Peyer's patch (tissue), 4 donors: ENCODE measurements at places on chromosomes 12 and 14. TPM values are rescaled to one million over a fixed set of nuclear protein-coding genes. Genes with fewer than 3 reads are reported as not detected.

- H3K4me1 ChIP-seq = no peaks in the 10 kb centered on the region
- no peak for DNase-seq
- H3K27me3 ChIP-seq = no peaks in the 10 kb centered on the region
- no peaks in the 10 kb centered on the region for H3K36me3 ChIP-seq
- H3K4me3 ChIP-seq = no peak overlapping the region
Measured at GRCh38 chr12:119325813-119326212, 8.7 kb upstream of the CCDC60 start.

DNA sequence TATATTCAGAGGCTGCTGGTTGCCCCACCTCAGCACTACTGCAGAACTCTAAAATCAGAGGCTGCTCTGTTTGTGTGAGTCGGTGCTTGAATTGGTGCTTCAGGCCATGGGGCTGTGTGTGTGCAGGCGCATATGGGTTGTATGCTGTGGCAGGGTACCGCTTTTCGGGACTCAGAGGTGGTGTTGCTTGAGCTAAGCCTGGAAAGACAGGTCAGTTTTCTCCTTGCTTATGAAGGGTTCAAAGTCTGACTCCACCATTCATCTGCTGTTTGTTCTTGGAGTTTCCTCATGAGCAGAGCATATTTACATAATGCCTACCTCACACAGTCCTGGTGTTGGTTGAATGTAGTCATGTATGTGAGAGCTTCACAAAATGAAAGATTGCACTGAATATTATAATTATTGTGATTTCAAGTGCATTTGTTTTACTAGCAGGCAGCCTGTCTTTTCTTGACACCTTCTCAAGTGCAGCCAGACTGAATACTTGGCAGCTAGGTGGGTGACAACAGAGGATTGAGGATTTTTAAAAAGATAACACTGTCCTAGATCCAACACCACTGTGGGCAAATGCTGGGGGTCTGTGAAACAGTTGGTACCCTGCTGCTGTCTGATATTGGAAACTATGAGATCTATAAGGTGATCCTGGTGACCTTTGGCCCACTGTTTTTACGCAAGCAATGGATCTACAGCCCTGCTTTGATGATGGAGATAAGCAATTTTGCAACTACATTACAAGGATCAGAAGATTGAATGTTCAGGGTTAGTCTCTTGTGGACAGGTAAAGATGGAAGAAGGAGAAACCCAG lies 1.0 kb upstream of the ANG start:
- H3K4me1 ChIP-seq = no peaks in the 10 kb centered on the region
- no peaks in the 10 kb centered on the region for H3K27me3 ChIP-seq
- DNase-seq = no peak
- H3K4me3 ChIP-seq = peak overlapping the region; percentile 29

Gene HOXC9
- total RNA-seq = 1.9 TPM

- no peak overlapping the region for H3K27ac ChIP-seq
- DNase-seq = no peak
- no peak overlapping the region for H3K4me3 ChIP-seq
- peaks cover 9% of the 10 kb centered on the region for H3K4me1 ChIP-seq
Measured at GRCh38 chr14:60095781-60096450, 4.2 kb downstream of the PCNX4 start.

Gene DEPDC4
- total RNA-seq = 1.4 TPM

Gene LDHB
- total RNA-seq = 15.6 TPM
